Astrocyte of the cerebellum (primary cell): ENCODE measurements at places on chromosomes 6 and 20.

- DNase-seq: peak; percentile 22
Measured at GRCh38 chr6:98769546-98769945, 64.8 kb upstream of the POU3F2 start.

- no peak for DNase-seq
Measured at GRCh38 chr20:9689041-9689440, 149.8 kb downstream of the PAK5 start.

GRCh38 chr6:32252331-32253009, 28.6 kb upstream of the NOTCH4 start:
- DNase-seq: no peak

DNA sequence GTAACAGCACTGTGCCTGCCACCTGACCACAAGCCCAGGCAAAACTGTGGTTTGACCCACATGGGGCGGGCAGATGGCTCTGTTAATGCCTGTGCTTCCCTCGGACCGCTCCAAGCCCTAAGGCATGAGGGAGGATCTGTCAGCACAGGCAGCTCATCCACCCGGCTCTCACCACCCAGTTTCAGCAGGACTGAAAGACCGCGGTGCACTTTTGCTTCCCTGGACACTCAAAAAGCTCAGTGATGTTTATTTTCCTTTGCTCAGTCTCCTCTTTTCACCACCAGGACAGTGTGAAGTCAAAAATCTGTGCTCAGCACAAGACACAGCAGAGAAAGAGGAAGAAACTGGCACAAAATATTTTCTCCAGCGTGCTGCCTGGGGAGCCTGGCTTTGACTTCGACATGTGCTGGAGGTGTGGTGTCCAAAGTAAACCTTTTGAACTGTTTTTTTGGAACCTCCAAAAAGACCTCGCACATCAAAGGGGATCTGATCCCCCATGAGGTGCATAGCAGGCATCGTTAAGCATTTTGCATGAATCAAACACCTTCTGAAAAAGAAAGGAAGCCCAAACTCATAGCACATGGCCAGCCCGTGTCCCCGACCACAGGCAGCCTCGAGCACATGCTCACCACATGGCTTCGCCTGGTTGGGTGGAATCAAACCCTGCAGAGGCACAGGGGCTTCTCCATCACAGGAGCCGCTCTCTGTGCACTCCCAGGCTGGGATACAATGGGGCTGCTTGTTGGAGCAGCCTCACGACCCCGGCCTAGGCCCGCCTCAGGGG, 441.7 kb upstream of the JARID2 start:
- no peak for DNase-seq

DNA sequence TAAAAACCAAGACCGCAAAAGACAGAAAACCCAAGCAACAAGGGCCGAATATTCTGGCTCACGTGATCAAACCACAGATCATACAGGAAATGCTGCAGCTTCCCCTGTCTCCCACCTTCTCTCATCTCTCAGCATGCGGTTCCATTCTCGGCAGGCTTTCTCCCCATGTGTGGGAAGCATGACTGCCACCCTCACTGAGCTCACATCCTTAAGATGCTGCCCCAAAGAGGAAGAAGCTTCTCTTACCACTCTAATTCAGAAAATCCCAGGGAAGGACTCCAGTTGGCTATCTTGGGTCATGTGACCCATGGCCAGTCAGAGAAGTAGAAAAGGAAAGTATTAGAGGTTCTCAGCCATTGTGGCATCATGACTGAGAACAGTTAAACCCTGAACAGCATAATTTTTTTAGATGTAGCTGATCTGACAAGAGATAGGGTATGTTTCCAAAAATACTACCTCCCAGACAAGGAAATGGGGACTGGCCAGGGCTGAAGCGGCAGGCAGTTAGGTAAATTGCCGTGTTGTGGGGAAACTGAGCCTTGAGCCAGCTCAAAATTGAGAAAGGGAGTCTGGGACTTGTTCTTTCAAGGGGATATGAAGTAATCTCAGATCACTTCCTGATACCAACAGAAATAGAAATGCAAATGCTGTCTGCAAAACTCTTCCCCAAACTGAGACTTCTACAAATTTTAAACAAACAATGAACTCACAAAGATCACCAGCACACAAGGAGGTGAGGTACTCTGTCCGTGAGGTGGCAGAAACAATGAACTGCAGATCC, 37.1 kb upstream of the GRM4 start:
- no peak for DNase-seq
